ENCODE measurements at places on chromosomes 4 and X.

GRCh38 chr4:144594471-144594986 is 51.4 kb upstream of the HHIP start:
- DNase-seq: no peak

GRCh38 chr4:57119054-57119651 is 9.0 kb upstream of the IGFBP7 start:
- DNase-seq: no peak

DNA sequence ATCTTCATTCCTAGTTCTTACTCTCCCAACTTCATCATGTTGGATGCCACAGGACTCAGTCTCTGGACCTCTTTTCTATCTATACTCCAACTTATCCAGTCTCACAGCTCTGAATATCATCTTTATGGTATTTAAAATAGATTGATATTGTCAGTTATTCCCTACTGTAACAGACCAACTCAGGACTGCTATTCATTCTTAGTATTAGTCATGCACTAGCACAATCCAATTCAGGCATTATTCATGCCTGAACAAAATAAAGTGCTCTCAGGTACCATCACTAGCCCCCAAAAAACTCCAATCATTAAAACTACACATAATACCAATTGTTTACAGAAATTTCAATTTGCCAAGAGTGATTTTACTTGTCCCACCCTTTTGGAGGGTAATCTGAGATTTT is 37.7 kb downstream of the FRYL start:
- DNase-seq: no peak

DNA sequence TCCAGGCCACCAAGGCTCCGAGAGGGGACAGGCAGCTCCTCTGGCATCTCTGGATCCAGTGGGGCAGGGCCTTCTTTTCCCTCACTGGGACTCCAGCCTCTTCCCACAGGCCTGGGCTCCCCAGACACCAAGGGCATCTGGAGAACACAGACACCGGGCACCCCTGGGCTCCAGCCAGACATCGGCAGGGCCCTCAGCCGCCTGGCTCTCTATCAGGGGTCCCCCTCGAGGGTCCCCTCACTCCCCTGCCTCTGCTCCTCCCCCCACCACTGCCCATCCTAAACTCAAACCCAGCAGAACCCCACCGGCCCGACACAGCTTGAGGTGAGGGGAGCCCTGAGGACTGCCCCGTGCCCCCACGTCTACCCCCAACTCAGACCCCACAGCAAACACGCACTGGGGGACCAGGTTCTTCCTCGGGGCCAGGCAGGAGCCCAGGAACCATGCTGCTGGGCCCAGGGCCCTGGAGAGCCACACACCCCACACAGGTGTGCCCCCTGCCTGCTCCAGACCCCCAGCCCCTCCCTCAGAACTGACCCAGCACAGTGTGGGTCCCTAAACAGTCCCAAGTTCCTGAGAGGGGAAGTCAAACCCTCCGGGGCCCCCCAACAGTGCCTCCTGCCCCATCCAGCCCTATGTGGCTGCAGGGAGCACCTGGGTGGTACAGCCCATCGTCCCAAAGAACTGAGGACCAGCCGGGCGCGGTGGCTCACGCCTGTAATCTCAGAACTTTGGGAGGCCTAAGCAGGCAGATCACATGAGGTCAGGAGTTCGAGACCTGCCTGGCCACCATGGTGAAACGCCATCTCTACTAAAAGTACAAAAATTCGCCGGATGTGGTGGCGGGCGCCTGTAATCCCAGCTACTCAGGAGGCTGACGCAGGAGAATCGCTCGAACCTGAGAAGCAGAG is 86.8 kb downstream of the FAM53A start:
- no peak for DNase-seq

GRCh38 chrX:111133389-111133788 is 37.4 kb downstream of the PAK3 start:
- DNase-seq: no peak

DNA sequence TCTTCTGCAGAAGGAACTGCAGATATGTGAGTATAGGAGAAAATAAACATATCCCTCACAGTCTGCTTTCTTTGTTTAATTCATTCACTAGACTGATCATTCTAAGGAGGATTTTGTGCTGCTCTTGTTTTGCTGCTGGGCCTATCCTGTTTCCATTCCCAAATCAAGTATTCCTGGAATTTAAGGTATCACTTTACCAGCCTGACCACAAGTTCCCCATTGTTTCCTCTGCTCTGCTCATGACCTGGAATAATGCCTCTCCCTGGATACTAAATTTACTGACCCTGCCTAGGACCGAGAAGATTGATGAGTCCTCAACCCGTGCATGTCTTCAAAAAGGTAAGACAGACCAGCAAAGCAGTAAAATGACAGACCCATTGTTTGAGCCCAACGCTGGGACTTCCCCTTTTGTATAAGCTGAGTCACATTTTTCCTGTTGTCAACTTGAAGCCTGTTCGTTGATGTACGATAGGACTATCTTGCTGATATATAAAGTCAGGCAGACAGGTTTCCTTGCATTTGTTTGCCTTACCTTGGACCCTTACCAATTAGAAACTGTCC is 85.5 kb upstream of the TET2 start:
- DNase-seq: peak; percentile 16

All from NCI-H2029 (cell line).